Smooth muscle cell of the brain vasculature (primary cell): ENCODE measurements at places on chromosomes 11 and 22.

DNA sequence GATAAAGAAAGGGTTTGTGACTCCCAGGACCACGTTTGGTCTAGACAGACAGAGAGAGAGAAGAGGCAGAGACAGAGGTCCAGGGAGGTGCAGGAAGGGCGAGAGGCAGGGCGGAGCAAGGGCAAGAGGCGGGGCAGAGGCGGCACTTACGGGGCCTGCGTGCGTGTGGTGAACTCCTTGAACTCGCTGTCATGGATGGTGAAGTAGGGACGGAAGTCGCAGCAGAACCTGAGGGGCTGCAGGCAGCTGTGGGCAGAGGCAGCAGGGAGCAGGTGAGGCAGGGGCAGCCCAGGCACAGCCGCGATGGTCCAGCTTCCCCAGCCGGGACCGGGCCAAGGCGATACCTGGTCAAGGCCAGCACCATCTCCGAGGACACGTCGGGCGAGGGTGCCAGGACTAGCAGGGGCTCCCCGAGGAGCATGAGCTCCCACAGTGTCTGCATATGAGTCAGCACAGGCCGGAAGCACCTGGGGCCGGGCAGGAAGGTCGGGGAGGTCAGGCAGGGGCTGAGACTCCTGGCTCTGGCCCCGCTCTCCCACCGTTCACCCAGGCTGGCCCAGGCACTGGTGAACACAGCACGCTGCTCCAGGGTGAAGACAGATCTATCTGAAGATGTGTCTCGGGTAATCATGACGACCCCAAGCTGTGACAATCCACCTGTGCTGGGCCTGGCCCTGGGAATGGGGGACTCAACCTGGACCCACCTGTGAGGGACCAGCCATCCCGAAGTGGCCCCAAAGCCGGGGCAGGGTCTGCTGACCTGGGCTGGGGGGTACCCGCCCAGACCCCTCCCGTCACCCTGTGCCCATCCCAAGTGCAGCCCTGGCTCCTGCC lies 7.2 kb upstream of the PLXNB2 start:
- DNase-seq, result no peak

- DNase-seq, result no peak
Observed at GRCh38 chr11:71504531-71504930, 22.5 kb upstream of the KRTAP5-7 start.

DNA sequence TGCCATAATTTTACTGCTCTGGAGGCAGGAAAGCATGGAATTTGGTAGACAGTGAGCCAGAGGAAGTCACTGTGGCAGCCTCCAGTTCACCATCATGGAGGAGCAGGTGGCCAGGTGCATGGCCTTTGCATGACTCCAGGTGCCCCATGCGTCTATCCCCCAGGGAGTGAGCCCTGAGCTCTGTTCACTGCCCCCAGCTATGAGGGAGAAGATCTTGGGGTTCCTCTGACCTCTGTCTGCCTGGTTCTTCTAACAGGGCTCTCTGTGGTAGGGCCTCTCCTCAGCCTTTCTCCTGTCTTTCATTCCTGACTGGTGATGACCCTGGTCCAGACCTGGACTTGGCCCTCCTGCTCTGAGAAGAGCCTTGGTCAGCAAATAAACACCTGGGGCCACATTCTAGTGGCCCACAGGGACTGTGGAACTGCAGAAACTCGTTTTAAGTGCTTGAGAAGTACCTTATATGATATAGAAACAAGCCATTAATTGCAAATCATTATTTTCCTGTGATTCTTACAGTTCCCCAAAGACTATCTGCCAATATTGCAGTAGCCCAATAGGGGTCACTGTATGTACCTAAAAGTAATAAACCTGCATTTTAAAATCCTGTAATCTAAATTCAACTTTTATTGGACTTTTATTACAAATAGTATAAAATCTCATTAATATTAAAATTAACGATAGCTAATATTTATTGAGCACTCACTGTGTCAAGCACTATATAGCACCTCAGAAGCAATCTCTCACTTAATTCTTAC lies 120.0 kb upstream of the SYT13 start:
- DNase-seq, result no peak

DNA sequence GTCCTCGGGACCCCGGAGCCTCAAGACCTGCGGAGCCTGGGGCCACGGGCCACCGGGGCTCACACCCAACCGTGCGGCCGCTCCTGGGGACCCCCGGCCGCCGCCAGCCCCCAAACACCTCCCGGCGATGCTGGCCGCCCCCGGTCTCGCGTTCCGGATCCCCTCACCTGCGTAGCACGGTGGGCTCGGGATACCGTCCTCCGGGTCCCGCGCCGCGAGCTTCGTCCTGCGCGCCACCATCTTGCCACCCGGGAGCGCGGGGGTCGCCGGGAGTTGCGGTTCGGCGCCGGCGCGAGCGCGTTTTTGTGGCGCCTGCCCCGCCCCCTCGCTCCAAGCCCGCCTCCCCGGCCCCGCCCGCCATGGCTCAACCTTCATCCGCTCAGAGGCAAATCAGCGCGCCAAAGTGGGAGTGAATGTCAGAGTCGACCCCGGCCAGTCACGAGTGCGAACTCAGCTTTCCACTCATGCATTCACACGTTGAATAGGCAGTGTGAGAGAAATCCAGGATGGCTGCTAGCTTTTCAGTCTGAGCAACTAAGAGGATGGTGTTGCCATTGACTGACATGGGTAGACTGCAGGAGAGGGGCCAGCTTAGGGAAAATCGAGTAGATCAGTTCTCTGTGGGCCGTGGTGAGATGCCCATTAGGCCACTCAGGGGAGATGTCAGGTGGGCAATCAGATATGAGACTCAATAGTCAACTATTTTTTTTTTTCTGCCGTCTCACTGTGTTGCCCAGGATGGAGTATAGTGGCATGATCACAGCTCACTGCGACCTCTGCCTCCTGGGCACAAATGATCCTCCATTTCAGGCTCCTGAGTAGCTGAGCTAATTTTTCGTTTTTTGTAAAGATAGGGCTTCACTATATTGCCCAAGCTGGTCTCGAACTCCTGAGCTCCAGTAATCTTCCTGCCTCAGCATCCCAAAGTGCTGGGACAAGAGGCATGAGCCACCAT lies 28.3 kb downstream of the SERHL2 start:
- DNase-seq, result no peak

- DNase-seq, result no peak
Observed at GRCh38 chr11:92266806-92267205, 42.2 kb downstream of the FAT3 start.

DNA sequence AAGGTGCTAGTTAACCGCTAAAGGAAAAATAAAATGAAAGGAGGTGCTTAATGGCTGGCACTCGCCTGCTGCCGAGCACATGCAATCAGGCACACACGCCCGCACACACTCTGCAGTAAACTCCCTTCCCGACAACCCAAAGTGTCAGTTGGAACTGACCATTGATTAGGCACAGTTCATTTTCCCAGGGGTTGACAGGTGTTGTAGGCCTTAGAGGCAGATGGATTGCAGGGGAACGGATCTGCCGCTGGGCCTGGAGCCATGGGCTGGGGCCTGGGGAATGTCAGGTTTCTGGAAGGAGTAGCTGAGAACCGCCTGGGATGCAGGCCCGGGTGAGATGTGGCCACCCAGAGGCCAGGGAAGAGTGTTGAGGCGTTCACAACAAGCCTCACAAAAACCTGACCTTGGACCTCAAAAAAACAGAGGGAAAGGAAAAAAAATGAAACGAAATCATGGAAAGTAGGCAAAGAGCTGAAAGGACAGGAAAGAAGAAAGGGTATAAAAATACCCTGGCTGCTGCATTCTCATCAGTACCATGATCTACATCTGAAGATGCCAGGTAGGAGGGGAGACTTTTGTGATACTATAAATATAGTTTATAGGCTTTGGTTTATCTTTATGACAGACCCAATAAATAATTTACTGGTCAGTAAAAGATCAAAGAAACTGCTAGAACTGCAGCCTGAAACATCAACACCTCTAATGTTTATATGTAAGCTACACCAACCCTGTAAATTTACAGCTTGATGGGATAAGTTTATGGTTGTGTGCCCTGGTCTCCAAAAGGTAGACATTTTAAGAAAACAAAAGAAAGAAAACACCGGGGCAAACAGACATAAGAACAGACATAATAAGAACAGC lies 313.4 kb downstream of the BUD13 start:
- DNase-seq, result no peak

GRCh38 chr22:25090225-25090890 lies 109.3 kb upstream of the CRYBB3 start:
- no peak for DNase-seq

DNA sequence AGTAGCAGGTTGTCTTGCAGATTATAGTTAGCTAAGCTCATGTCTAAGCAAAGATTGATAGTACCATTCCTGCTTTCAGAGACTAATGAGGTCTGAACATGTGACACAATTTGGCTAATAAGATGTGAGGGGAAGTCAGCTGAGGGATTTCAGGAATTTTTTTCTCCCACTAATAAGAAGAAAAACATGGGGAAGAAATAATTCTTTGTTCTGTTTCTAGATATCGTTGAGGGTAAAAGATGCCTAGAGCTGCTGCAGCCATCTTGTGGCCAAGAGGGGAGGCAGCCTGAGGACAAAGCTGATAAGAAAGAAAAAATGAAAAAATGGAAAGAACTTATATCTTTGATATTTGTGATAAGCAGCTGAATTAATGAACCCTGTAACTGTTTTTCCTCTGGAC lies 1334.4 kb downstream of the LRRC4C start:
- DNase-seq, result no peak

- no peak for DNase-seq
Observed at GRCh38 chr22:21727768-21728167, 7.8 kb downstream of the YPEL1 start.

DNA sequence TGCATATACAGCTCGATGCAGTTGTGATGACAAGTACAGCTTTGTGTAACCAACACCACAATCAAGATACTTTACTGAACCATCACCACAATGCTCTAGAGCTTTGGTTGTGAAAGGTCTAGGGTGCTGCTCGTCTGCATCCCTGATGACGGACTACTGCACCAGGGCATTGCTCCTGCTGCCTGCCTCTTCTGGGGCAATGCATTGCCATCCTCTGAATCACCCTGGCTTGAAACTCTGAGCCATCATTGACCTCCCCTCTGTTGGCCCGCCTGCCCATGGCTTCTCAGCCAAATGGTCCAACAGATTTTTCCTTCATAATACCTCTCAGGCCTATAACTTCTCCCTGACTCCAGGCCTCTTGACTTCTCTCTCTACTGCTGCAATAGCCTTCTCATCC lies 77.4 kb upstream of the CSNK2A3 start:
- no peak for DNase-seq
